SK-N-DZ (cell line): ENCODE measurements at places on chromosomes 3 and 15.
A peak's percentile ranks its signal among the peaks of the same experiment; 100 is the strongest.

GRCh38 chr3:150015901-150016300, 45.2 kb upstream of the PFN2 start:
- DNase-seq, result no peak

GRCh38 chr3:94420931-94421330, 358.1 kb downstream of the NSUN3 start:
- no peak for DNase-seq

DNA sequence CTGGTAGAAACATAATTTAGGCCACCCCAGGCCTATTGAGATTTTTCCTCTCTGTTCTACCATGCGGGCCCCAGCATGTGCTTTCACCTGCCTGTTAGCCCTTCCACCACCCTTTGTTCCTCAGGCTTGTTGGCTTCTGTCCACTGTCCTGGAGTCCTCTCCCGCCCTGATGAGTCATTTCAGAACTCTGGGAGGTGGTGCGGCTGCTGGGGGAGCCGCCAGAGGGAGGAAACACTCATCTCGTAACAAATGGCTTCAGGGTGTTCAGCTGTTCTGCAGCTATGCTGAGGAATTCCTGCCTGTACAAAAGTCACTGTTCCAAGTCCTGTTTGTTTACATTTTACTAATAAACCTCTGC, 36.3 kb downstream of the LRTM1 start:
- no peak for DNase-seq

GRCh38 chr3:13134879-13135206, 61.6 kb upstream of the IQSEC1 start:
- no peak for DNase-seq

- no peak for DNase-seq
Measured at GRCh38 chr3:107452436-107452835, 70.3 kb upstream of the BBX start.

DNA sequence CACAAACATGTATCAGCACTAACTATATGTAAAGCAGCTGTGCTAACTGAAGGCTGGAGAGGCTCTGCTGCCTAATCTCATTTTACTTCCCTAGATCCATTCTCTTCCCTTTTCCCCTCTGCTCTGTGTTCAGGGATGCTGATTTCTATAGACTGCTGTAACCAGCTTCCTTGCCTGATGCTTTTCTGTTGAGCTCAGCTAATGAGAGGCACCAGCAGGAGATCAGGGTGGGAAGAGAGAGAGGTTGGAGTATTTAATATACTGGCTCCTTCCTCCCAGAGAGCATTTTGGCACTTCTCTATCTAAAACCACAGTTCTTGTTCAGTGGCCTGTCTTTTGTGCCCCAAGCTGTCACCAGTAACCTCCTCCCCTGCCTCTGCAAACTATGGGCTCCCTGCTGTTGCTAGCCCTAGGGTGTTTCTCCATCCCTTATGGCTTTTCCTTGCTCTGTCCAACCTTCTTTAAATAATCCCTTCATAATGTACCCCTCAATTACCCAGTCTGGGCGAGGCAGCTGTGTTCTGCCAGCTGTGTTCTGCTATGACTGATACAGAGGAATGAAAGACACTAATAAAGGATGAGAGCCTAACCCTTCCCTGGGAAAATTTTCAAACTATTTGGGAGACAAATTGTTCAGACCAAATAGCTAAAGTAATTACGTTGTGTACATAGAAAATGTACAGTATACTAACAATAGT, 69.5 kb downstream of the CADPS start:
- DNase-seq, result no peak

DNA sequence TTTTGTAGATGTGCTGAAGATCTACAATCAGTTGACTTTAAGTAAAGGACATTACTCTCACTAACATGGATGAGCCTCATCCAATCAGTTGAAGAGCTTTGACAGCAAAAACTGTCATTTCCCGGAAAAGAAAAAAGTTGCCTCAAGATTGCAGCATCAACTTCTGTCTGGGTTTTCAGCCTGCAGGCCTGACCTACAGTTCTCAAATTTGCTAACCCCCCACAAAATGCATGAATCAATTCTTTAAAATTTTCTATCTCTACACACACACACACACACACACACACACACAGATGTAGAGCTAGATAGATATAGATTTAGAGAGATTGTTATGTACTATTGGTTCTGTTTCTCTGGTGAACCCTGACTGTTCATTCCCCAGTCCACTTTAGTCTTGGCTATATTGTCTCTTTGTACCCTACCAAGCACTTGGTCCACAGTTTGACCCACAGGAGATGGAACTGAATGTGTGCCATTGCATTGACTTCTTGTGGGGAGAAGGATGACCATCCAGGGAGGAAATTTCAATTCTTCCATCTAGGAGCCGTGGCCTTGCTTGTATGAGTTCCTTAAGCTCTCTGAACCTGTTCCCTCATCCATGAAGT, 228.3 kb downstream of the CLSTN2 start:
- DNase-seq, result no peak

GRCh38 chr3:190048932-190049441, 71.7 kb downstream of the P3H2 start:
- DNase-seq, result no peak

DNA sequence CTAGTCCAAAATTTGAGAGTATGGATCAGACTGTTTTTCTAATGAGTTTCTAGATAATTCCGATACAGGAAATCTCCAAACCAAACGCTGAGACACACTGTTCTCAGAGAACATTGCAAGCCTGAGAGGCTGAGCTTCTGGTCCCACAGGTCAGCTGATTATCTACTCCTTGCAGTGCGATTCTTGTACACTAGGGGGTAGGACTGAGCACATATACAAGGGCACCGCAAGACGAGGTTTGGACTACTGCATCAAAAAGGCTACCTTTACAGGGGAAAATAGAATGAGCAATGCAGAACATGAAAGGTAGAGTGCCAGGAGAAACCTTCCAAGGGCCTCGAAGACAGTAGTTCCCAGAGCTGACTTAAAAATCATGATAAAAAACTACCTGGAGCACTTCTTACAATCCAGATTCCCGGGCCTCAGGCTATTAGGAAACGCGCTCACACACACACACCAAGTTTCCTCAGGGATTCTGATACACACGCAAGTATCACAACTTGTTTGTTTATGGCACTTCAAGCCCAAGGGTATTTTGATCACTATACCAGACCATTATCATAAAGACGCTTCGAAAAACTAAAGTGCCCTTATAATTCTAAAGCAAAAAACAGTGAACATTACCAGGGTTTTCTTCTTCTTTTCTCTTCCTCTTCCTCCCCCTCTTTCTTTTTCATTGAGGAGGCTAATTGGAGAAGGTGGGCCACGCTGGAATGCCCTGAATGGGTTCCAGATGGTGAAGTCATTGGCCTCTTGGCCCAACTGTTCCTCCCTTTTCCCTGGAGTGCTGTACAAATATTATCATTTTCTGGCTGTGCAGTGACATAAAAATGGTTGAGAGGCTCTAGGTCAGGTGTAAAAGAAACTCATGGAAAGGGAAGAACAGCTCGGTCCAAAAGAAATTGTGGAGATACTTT, 61.8 kb downstream of the SLC12A8 start:
- DNase-seq, result peak; percentile 35

DNA sequence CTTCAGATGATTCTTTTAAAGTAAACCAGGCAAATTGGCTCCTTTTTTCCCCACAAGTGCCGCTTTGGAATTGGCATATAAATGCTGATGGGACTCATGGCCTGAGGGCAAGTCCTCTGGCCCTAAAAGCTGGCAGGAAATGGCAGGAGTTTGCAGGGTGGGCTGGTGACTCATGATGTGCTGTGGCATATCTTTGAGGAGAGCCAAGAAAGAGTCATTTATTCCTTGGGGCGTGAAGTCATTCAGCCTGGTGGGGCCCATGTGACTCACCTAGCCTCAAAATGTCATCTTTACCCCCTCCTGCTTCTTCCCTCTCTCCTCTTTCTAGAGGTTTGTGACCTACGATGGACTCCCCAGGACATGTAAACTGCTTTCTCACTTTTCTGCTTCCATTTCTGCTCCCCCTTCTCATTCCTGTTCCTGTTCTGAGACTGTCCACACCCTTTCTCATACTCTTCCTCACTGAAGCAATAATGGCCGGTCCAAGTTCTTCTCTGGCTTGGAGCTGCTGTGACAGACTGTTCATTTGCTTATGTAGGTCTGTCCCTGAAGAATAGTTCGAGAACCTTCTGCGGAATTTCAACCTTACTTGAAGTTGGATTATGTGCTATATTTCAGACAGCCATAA, 326.1 kb downstream of the SATB1 start:
- DNase-seq, result no peak
